ENCODE measurements at places on chromosomes 6 and 20. TPM values are rescaled to one million over a fixed set of nuclear protein-coding genes. Genes with fewer than 3 reads are reported as not detected.

BFSP1 gene
- total RNA-seq = 0.21 TPM

GJA10 gene
- not detected for total RNA-seq

ITCH gene
- total RNA-seq = 53.4 TPM

- DNase-seq = no peak
Observed at GRCh38 chr6:30759575-30760239, 15.4 kb upstream of the IER3 start.

FAM229B gene
- 0.50 TPM for total RNA-seq

All from T-helper 17 cell (primary cell).